ENCODE measurements at places on chromosomes 2 and 18.
A peak's percentile ranks its signal among the peaks of the same experiment; 100 is the strongest.

DNA sequence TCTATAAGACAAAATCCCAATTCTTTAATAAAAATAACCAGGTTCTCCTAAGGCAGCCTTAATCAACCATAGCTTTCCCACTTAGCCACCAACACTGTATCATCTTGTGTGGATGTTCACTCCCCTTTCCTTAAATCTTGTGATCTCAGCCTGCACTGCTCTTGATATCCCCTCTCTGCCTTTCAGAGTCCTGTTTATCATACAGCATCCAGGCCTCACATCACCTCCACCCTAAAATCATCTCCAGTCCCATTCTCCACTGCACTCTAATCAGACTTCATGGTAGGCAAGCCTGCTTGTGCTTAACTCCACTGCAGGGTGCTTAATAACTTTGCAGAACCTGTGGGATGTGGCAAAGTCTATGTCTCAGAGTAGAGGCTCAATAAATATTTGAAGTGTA is 18.8 kb downstream of the ARHGAP15 start:
- no peak for DNase-seq

GRCh38 chr2:95388856-95389244 is 13.7 kb upstream of the FAHD2A start:
- no peak for DNase-seq

DNA sequence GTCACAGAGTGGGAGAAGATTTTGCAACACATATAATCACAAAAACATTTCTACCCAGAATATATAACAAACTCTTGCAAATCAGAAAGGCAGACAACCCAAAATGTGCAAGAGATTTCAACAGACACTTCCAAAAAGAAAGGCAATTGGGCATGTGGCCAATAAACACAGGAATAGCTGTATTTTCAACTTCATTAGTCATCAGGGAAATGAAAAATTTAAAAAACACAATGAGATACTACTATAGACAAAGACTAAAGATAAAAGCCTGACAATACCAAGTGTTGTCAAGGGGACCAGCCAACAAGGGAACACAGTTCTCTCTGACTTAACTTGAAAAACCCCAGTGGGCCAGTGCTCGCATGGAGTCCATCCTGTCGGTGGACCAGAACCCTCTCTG is 40.5 kb downstream of the MTHFD2 start:
- DNase-seq, result no peak

GRCh38 chr2:74959106-74959751 is 786 bp downstream of the POLE4 start:
- no peak for DNase-seq

- DNase-seq, result no peak
Observed at GRCh38 chr2:69043736-69044400, 30.9 kb downstream of the ANTXR1 start.

- no peak for DNase-seq
Observed at GRCh38 chr2:71907503-71907902, 240.2 kb downstream of the CYP26B1 start.

DNA sequence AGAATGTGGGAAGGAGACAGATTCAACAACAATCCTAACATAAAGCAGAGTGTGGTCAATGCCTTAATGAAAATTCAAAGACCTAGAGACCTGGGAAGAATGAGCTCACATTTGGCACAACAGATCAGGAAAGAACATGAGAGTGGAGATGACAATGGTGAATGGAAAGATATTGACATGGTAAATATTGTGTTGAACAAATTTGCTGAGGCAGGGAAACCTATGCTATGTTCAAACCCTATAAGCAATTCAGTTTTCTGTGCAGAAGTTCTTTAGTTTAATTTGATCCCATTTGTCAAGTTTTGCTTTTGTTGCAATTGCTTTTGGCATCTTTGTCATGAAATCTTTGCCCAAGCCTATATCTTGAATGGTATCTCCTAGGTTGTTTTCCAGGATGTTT is 199.4 kb upstream of the LRRTM4 start:
- no peak for DNase-seq

DNA sequence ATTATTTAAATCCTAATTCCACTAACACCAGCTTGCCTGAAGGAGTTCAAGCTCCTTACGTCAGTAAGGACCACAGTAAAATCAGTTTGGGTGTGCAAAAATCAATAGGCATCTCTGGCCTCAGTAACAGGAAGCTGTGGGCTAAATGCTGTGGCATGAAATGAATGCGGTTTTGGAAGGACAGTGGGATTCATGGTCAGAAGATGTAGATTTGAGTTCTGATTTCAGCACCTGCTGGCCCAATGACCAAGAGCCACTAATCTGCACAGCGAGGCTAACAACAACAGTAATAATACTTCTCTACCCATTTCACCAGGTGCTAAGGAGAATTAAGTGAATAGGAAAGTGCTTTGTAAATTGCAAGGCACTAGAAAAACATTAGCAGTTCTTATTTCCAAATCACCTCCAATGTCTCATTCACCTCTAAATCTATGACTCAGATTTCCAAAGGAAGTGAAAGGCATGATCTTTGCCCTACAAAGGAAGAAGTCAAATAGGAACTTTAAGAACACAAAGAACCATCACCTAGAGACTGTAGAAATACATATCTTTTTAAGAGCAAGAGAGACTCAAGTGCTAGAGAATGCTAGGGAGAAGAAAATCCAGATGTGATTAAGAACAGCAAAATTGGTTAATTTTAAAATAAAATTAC is 172.6 kb downstream of the ANKRD44 start:
- DNase-seq, result peak; percentile 46

DNA sequence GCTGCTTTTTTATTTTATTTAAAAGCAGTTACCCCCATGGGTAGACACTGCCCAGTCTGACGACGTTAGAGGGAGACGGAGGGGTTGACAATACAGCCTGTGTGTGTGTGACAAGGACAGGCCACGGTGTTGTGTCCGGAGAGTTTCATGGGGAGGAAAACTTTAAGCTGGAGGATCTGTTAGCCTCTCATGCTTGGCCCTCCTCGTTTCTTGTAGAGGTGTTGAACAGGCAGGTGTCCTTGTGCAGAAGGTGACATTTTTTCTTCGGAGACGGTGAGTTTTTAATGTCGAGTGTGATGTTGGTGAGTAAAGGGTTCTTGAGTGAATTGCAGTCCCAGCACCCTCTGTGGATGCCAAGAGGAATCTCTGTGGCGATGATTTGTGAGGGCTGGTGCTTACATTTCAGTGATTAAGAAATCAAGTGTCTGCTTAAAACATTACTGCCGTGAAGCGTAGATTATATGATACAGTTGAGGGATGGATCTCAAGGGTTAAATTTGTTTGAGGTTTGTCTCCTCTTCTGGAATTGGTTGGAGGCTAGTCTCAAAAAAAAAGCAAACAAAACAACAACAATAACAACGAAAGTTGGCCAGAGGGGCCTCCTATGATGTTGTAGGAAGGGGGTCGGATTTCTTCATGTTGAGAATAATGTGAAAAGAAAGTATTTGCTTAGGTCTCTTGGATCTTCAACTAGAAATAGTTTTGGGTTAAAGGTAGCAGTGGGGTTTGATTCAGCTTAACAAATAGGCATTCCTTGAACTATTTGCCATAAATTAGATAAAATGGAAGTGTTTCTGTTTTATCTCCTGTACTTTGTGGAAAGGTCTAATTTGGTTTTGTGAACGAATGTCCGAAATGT is 1.6 kb downstream of the NCOA1 start:
- DNase-seq, result no peak

GRCh38 chr2:26016012-26016705 is 17.7 kb upstream of the RAB10 start:
- no peak for DNase-seq

DNA sequence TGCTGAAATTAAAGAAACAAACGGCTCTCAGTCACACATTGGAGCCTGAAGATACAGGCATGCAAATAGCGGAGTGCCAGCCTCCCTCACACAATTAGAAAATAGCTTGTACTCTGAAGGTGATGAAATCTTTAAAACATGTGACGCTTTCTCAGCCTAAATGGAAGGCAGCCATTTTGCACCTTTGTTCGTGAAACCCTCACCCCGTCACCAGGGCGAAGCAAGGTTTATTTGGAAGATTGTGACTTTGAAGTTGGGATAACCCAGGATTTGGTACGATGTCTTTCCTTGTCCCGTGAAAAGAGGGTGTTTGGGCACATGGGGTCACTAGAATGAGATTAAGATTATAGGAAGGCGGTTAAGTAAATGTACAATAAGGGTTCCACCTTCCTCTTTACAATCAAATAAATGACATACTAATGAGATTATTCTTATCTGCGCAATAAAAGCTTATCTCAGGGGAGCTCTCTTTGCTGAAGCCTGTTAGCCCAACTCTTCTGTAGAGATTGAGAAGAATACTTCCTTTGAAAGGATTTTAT is 4.2 kb downstream of the SH3BP4 start:
- DNase-seq, result no peak

DNA sequence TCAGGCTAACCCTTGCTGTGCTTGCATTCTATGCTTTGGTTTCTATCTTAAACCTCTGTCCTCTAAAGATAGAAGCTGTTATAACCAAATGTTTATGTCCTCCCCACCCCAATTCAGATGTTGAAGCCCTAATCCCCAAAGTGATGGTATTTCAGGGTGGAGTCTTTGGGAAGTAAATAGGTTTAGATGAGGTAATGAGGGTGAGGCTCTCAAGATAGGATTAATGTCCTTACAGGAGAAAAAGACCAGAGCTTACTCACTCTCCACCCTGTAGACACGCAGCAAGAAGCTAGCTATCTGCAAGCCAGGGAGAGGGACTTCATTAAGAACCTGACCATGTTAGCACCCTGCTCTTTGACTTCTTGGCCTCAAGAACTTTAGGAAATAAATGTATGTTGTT is 362.5 kb downstream of the ERBB4 start:
- no peak for DNase-seq

DNA sequence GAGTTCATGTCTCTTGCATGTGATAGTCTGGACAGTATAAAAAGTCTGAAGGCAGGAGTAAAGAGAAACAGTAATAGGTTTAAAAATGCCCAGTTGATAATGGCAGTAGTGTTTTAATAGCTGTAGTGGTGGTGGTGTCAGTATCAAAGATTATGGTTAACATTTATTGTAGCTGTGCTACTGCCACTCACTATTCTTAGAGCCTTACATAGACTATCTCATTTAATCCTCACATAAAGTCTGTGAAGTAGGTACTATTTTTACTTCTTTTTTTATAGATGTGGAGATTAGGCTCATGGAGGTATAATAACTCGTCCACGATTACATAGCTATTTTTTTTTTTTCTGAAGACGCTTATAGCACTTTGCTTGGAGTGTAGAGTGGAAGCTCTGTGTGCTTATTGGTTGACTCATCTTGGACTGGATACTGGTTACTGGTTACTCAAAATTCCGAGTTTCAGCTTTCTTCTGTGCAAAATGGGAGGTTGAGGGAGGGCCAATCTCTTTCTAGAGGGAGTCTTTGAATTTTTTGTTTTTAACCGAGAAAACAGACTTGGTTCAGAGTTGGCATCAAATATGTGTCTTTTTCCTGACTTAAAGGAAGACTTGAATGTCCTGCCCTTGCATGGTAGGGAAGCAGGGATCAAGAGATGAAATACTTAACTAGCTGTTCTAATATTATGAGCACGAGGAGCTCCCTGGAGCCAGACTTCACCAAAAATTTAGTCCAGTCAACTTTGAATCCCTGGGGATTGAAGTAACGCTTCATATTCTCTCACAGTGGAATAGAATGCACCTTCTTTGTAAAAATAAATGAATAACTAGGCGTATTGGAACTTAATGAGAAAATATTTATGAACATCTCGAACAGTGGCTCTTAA is 27.1 kb downstream of the CERS6 start:
- DNase-seq, result no peak

DNA sequence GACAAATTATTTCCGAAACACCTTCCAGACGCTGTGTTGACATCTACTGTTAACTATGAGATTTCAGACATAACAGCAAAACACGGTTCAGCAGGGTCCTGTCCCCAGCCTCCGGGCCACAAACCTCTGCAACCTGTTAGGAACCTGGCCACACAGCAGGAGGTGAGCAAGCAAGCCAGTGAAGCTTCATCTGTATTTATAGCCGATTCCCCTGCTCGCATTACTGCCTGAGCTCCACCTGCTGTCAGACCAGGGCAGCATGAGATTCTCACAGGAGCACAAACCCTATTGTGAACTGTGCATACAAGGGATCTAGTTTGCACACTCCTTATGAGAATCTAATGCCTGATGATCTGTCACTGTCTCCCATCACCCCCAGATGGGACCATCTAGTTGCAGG is 31.1 kb downstream of the NDUFA10 start:
- DNase-seq, result no peak

DNA sequence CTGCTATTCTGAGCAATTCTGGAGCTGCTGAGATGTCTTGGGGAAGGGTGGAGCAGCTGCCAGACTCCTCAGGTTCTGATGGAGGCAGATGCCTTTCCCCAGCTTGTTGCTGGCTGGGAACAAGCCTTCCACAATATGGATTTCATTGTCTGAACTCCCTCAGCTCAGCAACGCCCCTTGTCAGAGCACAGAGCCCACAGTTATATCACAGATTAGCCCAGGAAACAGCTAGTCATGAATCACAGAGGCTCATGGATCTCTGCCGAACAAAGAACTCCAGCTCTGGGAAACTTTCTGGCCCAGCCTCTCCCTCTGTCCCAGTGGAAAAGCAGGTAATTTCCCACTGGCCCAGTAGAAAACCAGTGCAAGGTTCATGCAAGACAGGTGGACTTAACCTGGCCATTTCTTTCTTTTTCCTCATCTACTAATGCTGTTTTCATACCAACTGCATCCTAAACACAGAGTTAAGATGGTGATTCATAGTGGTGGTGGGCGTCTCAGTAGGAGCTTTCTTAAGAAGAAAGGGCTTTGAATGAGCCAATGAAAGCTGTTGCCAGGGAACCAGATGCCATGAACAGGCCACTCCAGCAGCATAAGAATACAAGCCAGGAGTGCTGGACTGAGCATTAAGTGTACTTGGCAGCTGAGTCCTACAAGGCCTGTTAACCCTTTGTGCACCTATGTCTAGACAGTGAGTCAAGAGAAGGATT is 8.7 kb upstream of the KIAA2012 start:
- DNase-seq, result no peak

DNA sequence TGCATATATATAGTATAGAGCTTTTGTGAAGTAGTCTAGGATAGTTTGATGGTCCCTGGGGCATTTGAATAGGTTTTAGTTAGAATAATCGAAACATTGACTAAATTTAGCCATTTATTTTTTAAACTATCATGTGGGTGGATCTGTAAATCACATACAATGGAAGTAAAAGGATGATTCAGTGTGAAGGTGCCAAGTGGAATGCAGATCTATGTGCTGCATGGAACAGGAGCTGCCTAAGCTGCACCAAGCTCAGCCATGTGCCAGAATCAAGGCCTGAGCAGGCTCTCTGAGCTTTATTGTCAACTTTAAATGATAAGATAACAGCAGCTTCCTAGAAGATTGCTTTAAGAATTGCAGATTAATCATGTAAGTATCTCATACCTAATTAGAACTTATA is 1996.2 kb upstream of the PIK3C3 start:
- DNase-seq, result no peak

- DNase-seq, result no peak
Observed at GRCh38 chr2:55985406-55985805, 61.8 kb upstream of the EFEMP1 start.

- no peak for DNase-seq
Observed at GRCh38 chr18:21739604-21740537, 721 bp upstream of the MIB1 start.

DNA sequence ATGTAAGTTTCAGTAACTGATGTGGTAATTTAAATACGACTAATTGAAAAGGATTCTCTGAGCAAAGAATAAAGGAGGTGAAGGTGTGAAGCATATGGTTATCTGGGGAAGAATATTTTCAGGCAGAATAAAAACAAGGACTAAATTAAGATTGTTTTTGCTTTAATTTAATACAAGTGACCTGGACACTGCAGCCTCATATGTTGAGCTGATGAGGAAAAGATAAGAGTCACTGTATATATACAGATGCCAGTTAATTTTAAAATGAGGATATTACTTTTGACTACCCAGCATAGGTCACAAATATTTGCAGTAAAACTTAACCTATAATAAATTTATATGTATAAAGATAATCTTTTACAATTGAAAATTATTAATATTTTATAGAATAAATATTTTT is 47.8 kb upstream of the LRP1B start:
- DNase-seq, result no peak
